GM19239 (cell line): ENCODE measurements at places on chromosomes 1 and 21.
A peak's percentile ranks its signal among the peaks of the same experiment; 100 is the strongest.

DNA sequence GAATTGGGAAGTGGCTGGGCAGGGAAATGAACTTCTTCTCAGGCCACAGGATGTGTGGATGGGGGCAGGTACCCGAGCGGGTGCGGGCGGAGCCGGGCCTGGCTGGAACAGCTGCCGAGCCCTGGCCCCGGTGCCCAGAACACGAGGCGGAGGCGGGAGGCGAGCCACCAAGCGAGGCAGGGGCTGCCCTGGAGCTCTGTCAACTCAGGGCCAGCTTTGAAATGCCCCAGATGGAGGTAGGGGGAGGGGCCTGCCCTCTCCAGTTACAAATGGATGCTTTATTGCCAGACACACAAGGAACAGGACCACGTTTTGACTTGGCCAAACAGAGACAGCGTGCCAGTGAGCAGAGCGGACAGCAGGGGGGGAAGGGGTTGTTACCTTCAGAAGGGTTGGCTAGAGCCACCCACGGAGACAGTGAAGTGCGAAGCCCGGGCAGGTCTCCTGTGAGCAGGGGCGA is 240.4 kb downstream of the SDCCAG8 start:
- no peak for DNase-seq

DNA sequence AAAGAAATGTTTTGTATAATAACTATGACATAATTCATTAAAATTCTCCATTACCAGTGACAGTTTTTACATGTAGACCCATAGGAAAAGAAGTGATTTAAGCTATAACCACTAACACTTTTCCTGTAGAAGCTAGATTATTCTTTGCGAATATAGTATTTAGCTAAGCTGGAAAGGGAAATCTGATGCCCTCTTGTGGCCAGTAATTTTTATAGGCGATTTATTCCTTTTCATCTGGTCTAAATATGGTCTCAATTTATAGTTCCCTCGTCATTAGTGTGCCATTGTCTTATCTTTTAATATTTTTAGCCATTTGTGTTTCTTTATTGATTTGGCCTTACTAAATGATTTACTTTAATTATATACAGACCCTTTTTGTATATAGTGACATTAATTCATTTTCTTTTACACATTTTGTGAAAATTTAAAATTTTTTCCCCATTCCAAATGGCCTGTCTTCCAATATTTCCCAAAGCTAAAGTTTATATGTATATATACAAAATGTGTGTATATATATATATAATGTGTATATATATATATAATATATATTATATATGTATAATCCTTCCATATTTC is 26.7 kb downstream of the BTG3 start:
- no peak for DNase-seq

GRCh38 chr1:93345633-93346420 is at the start of gene DR1:
TSS of gene DR1 (plus strand) at chr1:93345907. CDS start at chr1:93346646, 739 bp downstream.
- DNase-seq, result peak; percentile 83

- no peak for DNase-seq
Observed at GRCh38 chr21:45367402-45368351, 37.3 kb upstream of the COL18A1 start.

- no peak for DNase-seq
Observed at GRCh38 chr1:228030451-228031201, 23.8 kb downstream of the WNT3A start.

DNA sequence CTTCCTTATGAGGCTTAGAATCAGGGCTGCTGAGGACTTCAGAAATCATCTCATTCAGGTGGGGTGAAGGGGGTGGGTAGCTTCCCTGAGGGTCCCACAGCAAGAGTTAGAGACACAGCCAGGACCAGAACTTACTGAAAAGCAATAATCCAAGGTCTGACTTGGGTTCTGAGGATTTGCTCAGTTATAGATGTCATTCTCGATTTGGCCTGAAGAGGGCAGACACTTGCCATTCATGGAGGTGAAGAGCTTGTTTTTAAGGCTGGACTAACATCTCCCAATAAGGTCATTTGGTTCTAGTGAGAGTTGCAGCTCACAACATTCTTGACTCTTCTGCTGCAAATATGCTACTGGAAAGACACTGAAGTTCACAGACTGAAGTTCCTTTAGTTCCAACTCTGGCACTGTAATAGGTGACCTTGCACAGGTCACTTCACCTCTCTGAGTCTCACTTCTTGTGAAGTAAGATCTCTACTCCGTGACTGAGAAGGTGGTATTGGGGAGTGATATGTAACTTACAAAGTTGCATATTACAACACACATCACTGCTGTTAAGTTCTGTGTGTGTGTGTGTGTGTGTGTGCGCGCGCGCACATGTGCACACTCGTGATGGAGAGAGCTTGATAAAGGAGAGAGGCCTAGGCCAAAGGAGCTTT is 69.8 kb upstream of the DIRAS3 start:
- DNase-seq, result peak; percentile 25

DNA sequence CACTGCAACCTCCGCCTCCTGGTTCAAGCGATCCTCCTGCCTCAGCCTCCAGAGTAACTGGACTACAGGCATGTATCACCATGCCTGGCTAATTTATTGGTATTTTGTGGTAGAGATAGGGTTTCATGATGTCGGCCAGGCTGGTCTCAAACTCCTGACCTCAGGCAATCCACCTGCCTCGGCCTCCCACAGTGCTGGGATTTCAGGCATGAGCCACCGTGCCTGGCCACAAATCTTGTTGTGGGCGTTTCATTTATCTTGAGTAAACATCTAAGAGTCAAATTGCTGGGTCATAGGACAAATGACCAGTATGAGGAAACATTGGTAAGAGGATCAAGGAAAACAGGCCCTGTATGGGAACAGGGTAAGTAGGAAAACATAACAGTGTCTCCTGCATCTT is 17.9 kb downstream of the TMEM200B start:
- DNase-seq, result no peak

DNA sequence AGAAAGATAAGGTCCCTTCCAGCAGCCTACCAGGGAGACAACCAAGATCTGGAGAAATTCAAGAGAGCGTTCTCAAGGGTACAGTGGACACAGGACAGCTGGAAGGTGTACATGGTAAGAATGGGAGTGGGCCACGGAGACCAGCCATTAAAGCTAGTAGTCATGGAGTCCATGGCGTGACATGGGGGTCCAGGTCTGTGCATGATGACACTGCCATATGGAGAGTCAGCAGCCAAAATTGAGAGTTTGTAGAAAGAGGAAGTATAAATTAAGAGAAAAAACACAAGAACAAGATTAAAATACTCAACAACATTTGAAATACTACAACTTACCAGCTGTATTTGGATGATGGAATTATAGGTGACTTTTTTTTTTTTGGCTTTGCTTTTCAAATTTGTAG is 7.9 kb upstream of the LORICRIN start:
- no peak for DNase-seq

DNA sequence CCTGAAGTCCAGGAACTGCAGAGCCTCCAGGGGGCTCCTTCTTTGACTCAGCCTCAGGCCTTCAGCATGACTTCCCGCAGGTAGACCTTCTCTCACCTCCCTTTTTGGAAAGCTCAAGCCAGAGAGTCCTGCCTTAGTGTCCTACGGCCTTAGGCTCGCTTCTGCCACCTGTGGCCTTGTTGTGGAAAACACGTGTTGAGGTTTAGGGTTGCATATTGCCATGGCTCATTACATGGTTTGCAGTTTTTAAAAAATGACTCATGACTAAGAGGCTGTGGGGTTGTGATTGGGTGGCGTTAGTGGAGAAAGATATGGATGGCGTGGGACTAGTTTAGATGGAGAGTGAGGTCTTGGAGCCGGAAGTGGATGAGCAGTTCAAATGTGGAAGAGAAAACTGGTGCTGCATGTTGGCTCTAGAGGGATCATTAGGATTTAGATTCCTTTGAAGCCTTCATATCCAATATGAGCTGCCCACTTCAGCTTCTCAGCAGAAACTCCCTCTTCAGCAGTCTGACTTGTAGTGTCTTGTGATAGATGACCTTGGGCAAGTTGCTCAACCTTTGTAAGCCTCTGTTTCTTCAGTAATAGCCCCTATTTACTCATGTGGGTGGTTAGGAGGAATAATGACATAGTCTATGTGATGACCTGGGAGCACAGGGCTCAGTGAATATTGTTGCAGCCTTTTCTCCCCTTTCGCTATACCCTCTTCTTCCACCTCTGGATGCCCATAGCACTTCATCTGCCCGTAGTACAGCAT is 6.5 kb upstream of the FGGY start:
- DNase-seq, result peak; percentile 40

- no peak for DNase-seq
Observed at GRCh38 chr1:43554444-43554992, 23.8 kb downstream of the PTPRF start.

DNA sequence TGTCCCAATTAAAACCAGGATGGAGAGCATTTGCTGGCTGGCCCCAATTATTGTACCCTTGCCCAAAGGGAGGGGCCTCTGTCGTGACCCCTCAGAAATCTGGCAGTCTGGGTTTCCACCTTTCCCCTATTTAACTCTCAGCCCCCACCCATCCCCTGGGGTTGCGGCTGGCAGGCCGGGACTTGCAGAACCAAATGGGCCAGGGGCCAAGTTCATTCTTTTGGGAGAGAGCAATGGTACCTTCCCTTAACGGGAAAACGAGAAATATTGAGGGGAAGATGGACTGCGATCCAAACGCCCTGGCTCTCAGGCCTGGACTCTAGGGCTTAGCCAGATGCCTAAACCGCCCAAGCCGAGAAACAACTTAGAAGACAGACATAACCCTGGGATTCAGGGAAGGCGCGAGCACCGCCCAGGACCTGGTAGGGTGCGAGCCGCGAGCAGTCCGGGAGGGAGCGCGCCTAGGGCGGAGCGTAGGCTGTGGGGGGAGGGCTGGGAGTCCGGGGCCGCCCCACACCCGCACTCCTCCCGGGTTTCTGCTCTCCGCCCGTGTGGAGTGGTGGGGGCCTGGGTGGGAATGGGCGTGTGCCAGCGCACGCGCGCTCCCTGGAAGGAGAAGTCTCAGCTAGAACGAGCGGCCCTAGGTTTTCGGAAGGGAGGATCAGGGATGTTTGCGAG is at the start of gene SLC27A3:
Gene SLC27A3 (plus strand): TSS at position 628 of the 678 bp plus-strand sequence. CDS start 91 bp downstream, outside the sequence.
- no peak for DNase-seq

- peak; percentile 95 for DNase-seq
Observed at GRCh38 chr1:33180911-33181890, 642 bp downstream of the TRIM62 start.

GRCh38 chr1:219783605-219784235 is 144.6 kb downstream of the SLC30A10 start:
- DNase-seq, result no peak
